CD4-positive, alpha-beta T cell treated with Interleukin-6 at 100 ng/mL for 8 hours (primary cell): ENCODE measurements at places on chromosomes 2 and 18.

- no peak for DNase-seq
Observed at GRCh38 chr2:111053266-111053665, 67.4 kb upstream of the BCL2L11 start.

DNA sequence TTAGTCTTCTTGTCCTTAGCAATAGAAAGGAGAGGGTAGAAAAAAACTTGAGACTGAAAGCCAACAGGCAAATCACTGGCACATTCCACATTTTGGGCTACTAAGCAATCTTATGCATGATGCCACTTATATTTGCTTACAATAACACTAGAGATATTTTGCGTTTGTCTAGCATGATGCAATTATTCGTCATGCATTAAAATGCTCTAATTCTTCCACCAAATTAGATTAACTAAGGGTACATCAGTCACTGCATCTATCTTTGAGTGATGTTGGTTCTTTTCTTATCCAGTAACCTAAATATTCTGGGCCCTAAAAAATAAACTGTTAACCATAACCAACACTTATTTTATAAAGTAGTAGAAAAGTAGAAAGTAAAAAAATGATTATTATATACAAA, 1311.7 kb upstream of the CDH2 start:
- no peak for DNase-seq

- no peak for DNase-seq
Observed at GRCh38 chr18:42067518-42067917, 112.5 kb downstream of the PIK3C3 start.

DNA sequence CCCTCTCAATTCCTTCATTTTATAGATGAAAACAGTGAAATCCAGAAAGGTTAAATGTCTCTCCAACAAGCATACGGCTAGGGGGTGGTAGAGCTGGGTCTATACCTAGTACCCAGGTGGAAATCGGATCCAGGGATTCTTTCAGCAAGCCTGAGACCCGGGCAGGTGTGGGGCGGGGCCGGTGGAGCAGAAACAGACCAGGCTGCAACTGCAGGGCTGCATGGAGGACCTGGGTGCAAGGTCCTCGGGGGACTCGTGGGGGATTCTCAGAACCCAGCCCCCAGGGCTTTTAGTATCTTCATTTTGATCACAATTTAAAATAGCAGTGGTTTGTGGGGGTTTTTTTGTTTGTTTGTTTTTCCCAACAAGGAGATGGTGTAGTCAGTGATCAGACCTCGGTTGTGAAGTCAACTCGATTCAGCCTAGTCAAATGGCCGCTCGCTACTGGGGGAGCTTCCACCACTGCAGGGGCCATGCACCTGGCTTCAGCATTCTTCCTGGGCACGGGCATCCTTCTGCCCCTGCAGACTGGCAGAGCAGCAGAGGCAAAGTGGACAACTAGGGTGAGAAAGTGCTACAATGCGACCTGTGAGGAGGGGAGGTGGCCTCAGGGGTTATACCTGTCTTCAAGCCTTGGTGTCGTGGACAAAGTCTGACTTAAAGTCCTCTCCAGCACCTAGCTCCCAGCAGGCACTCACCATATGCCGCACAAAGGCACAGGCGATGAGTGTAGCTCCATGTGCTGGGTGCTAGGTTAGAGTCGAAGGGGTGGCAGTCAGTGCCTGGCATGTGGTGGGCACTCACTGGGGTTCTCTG, 46.3 kb downstream of the GORASP2 start:
- no peak for DNase-seq

DNA sequence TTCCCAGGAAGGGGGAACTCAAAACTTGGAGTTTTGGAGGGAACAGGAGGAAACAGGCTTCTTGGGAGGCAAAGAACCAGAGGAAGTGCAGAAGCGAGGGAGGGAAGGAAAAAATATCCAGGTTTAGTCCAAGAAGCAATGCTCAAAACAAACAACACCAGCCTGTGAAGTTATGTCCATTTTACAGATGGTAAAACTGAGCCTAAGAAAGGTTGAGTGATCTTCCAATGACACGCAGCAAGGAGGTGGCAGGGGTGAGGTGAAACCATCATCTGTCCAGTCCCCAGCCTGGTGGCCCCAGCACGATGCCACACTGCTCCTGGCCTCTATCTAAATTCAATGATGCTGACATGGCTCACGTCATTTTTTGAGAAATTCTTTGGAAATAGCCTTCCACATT, 10.8 kb downstream of the DNMT3A start:
- DNase-seq: no peak

GRCh38 chr2:225008935-225009334, 33.3 kb downstream of the DOCK10 start:
- DNase-seq: no peak

DNA sequence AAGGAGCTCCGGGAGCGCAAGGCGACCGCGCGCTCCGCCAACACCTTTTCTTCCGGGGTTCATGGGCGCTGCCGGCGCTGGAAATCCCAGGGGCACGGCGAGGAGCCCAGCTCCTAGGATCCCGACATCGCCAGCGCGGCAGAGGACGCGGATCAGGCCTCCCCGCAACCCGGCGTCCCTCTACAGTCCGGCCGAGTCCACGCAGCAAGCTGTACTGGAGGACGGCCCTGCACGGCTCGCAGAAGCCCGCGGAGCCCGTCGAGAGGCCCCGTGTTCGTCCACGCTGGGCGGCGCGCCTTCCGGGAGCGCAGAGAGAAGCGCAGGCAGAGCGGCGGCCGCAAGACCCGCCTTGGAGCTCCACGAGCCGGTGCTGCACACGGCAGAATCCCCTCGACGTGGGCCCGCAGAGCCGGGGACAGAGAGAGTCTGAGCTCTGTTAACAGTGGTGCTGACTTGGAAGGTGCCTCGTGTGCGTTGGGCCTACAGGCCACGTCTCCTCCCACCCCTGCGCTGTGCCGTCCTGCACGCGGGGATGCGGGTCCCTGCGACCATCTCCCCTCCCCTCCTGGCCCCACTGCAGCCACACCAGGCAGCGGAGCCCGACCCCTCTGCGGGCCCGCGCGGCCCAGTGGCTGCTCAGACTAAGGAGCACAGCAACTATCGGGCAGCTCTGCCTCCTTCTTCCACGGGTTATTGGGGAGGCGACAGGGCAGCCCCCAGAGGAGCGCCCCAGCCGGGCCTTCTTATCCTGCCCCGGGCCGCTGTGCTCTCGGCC, 28.1 kb upstream of the PTPN2 start:
- DNase-seq: no peak

DNA sequence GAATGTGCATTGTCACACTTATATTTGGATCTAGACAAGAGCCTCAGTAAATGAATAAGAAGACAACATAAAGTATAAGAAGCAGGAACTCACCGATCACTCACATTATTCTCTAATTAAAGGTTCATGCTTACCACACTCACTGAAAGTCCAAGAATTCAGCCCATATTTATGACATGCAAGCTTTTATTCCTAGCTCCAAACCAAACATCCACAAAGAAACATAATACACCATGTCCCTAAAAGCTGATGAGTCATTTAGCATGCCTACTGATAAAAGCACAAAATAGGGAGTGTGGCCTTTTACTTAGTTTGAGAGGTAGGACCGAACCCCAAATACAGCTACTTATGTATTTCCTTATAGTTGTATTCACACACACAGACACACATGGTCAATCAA, 1094.6 kb upstream of the CDH2 start:
- no peak for DNase-seq

DNA sequence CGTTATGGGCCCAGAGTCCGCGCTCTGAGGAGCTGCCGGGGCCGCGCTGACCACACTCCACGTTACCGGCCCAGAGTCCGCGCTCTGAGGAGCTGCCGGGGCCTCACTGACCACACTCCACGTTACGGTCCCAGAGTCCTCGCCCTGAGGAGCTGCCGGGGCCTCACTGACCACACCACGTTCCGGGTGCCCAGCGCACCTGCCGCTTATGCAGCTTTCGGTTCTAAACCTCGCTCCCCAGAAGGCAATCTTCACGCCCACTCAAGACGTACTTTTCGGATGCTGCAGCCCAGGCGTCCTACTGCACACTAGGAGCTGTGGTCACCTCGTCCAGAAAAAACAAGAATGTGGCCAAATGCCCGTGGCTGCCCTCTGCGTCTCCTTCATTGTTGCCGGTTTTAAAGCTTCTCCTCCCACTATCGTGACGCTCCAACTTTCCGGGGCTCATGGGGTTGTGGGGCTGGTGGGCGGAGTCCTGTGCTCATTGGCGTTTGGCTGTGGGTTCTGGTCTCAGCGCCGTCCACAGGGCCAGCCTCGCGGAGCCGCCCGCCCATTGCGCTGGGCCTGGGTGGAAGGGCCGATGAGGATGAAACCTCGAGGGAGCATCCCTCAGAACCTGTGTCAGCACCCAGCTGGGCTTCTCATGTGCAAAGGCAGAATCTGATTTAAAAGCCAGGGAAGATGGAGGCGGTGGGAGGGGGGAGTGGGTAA, 11.9 kb downstream of the KCNG2 start:
- no peak for DNase-seq

GRCh38 chr2:222280795-222281194, 18.0 kb downstream of the PAX3 start:
- DNase-seq: no peak

DNA sequence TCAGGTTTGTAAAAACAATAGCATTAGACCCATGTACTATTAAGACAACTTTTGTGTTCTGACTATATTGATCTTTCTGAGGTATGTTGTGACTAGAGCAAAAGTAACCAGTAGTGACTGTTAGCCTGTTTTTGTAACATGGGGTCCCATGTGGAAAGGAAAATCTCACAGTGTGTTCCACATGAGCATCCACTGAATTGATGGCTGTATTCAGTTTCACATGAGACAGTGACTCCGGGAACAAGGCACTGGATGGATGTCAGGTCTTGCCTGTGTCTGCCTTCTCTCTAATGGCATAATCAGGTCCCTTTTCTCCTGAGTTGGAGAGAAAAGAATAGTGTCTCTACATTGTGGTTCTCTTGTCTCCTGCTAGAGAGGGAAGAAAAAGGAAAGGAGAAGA, 27.5 kb downstream of the TMEM178A start:
- no peak for DNase-seq

GRCh38 chr2:233865838-233866237, 2.3 kb downstream of the MSL3B start:
- no peak for DNase-seq

DNA sequence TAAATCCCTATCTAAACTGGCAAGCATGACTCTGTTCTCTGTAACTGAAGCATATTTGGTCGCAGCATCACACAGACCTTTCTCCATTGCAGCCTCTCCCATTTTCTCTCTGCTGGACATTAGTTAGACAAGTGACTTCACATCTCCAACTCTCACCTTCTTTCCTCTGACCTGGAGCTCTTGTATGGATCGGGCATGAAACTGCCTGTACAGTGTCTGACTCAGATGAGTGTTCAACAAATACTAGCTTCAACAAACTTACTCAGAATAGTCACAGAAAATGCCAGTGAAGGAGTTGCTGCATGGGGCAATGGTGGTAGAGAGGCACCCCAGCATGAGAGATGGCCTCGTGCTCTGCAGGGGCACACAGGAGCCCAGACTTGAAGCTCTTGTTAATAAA, 104.7 kb upstream of the COPS8 start:
- DNase-seq: no peak

DNA sequence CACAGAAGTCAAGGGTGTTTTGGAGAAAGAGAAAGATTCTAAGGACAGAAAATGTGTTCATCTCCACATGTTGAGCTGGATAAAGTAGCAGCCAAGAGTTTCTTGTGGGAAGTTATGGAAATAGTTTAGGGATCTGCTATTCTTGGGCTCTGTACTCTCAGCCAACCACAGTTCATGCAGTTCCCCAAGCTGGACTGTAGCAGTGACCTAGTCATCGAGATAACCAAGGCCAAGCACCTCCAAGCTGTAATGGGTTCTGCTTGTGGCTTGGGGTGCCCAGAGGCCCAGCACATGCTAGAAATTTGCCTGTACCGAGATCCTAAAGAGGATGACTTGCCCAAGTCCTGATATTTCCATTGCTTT, 91.9 kb upstream of the RASGRP3 start:
- DNase-seq: no peak

- no peak for DNase-seq
Observed at GRCh38 chr2:130726614-130727180, 2.2 kb upstream of the GPR148 start.

DNA sequence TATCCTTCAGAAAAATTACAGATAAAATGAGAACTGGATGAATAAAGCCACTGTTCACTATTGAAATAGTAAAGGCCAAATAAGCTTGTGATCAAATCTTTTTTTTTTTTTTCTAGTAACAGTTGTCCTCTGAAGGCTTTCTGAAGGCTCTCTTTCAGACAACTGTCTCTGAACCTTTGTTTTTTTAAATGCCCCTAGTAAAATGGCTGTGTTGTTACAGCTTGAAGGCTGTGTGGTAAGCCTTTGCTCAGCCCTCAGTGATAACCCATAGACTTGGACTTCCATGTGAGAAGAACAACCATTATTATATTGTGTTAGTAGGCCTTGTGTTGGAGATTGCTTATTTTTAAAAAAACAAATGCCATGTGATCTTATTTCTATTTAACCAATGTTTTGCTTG, 17.6 kb downstream of the FMNL2 start:
- no peak for DNase-seq

DNA sequence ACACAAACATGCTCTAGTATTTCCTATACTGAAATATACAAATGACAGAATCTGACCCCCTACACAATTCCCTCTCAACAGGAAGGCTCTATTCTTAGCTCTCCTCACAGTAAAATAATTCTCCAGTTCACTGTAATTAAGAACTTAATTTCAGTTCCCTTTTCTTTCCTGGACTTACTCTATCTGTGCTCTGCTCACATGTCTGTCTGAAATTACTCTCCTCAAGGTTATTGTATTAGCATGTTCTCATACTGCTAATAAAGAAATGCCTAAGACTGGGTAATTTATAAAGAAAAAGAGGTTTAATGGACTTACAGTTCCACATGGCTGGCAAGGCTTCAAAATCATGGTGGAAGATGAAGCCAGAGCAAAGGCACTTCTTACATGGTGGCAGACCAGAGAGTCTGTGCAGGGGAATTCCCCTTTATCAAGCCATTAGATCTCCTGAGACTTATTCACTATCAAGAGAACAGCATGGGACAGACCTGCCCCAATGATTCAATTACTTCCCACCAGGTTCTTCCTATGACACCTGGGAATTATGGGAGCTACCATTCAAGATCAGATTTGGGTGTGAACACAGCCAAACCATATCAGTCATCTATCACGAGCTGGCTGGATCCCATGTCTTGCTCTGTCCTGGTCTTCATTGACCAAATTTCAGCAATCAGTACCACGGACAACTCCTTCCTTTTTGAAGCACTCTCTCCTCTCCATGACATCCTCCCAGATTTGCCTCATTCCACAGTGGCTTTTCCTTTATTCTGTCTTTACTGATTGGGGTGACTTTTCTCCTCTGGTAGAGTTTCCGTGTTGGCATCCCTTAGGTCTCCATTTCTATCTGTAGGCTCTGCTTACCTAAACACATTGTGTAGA, 110.9 kb downstream of the GALR1 start:
- DNase-seq: no peak

DNA sequence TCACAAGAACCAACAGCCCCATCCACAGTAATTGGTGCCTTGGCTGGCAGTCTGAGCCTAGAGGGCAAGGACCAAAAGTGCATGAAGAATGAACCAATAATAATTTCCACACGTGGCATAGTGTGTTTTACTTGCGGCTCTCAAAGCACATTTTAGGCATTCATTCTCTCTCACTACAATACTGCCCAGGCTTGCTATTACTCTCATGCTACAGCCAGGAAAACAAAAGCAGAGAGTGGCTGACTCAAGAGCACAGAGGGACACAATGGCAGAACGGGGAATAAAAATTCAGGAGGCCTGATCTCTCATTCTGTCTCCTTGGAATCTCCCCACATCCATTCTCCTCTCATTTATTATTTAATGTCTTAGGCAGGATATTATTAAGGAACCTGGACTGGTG, 57.0 kb upstream of the NOL4 start:
- no peak for DNase-seq

- no peak for DNase-seq
Observed at GRCh38 chr18:60649107-60649506, 276.5 kb upstream of the MC4R start.
